Breast epithelium (tissue), 4 donors: ENCODE measurements at places on chromosomes 12 and 14.

DNA sequence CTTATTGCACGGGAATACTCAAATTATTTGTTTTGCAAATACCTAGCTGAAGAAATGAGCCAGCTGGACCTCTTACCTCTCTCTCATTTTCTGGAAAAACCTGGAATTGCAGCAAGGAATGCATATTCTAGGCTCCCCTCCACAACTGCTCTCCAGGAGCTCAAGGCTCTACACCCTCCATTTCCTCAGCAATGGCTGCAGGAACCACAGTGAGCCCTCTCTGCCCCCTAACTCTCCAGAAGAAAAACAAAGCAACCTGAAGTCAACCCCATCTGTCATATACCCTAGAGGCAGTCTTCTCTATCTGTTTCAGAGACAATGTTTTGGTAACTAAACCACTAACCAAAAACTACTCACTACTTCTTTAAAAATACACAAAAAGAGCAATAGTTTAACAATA lies 221.6 kb downstream of the SLC25A21 start:
- no peak for DNase-seq

DNA sequence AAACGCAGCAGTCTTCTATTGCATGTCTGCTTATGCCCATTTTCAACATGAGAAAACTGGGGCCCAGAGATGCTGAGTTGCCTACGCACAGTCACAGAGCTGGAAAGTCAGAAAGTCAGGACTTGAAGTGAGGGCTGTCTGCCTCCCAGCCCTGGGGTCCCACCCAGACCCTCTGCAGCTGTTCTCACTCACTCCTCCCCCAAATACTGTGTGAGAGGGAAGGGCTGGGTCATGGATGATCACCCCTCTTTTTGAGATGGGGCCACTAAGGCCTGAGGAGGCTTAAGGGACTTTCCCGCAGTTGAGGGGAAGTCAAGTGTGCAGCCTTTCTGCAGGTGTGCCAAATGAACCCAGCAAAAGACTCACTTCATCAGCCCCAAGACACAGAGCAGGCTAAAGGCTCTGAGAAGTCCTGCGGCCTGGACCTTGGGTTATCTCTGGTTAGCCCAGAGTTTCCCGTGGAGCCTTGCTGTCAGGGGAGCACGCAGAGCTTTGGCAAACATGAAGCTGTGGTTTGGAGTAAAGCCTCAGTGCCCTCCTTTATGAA lies 18.7 kb downstream of the DTX1 start:
- no peak for DNase-seq

DNA sequence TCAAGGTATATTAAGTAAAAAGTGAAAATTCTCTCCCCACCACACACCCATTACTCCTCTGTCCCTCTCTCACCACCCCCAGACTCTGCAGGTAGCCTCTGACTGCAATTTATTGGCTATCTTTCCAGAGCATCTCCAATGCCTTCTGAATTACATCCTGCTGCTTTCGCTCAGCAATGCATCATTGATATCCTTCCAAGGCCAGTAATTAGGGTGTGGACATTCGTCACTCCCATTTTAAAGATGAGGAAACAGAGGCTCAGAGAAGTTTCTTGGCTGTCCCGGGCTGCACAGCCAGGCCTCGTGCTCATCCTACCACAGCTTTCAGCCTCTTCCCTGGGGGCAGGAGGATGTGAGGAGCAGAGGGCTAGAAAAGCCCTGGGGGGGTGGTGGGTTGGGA lies 23.6 kb upstream of the PGF start:
- DNase-seq = no peak

DNA sequence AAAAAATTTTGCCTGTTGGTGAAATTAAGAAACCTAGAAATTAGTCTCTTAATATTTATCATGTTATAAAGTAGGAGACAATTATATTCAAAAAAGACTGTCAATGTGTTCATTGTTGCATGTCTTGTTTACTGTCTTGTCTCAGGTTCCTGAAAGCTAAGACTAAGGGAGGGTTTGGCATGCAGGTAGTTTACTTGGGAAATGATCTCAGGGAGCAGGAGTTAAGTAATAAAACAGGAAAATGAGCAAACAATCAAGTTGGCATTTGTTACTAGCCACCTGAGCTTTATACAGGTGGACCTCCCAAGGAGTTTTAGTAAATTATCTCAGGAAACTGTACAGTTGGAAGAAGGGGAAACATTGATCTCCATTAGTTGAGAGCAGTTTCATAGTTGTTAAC lies 188.0 kb upstream of the MDGA2 start:
- DNase-seq = no peak

- DNase-seq = no peak
Measured at GRCh38 chr12:1326258-1326657, 268.1 kb downstream of the FBXL14 start.

- no peak for DNase-seq
Measured at GRCh38 chr14:24079491-24080141, 8.3 kb downstream of the CPNE6 start.
